ENCODE measurements at places on chromosomes 4 and X. TPM values are rescaled to one million over a fixed set of nuclear protein-coding genes. Genes with fewer than 3 reads are reported as not detected.

GRCh38 chrX:131677655-131678628, 134.1 kb downstream of the OR13H1 start:
- peak; percentile 66 for DNase-seq
- H3K36me3 ChIP-seq, result no peaks in the 10 kb centered on the region
- no peak overlapping the region for H3K4me3 ChIP-seq
- H3K27ac ChIP-seq, result peak overlapping the region; percentile 54
- H3K4me1 ChIP-seq, result peaks cover 3% of the 10 kb centered on the region
- no peaks in the 10 kb centered on the region for H3K27me3 ChIP-seq

Gene CCNG2
- 57.2 TPM for total RNA-seq

DNA sequence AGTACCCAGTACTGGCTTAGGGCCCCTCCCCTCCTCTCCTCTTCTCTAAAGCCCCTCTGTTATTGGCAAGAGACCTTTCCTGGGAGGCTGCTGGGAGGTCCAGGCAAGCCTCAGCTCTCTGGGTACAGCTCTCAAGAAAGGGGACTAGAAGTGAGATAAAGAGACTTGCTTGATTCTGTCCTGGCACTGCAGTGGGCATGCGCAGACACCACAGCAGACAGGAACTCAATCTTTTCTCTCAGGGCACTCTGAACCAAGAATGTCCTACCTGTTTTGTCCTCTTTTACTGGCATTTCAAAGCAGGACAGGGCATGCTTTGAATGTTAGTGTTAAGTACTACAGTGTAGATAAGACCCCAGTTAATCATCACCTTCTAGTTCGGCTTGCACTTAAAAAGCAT, 74.9 kb downstream of the NYX start:
- H3K4me1 ChIP-seq, result peaks cover 35% of the 10 kb centered on the region
- H3K27me3 ChIP-seq, result no peaks in the 10 kb centered on the region
- H3K27ac ChIP-seq, result peak overlapping the region; percentile 87
- no peak for DNase-seq

DNA sequence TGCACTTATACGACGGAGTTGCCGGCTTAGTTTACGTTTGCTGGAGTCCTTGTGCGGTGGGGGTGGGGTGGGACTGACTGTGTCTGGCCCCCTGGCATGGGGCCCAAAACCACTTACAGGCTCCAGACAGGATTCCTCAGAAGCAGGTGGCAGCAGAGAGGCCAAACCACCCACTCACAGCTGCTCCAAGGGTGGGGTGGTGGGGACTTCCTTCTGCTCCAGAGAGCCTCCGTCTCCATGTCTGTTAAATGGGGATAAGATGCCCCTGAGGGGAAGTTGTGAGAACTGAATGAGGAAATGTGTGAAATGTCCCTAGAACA, 36.7 kb downstream of the PSAPL1 start:
- no peak overlapping the region for H3K4me3 ChIP-seq
- no peak for DNase-seq
- peaks cover 43% of the 10 kb centered on the region for H3K4me1 ChIP-seq
- peaks cover 62% of the 10 kb centered on the region for H3K27me3 ChIP-seq
- no peak overlapping the region for H3K27ac ChIP-seq

GRCh38 chr4:114396808-114397207, 201.8 kb upstream of the UGT8 start:
- peaks cover 6% of the 10 kb centered on the region for H3K4me1 ChIP-seq
- H3K36me3 ChIP-seq, result no peaks in the 10 kb centered on the region
- no peaks in the 10 kb centered on the region for H3K27me3 ChIP-seq
- DNase-seq, result no peak
- no peak overlapping the region for H3K27ac ChIP-seq
- H3K4me3 ChIP-seq, result no peak overlapping the region

DNA sequence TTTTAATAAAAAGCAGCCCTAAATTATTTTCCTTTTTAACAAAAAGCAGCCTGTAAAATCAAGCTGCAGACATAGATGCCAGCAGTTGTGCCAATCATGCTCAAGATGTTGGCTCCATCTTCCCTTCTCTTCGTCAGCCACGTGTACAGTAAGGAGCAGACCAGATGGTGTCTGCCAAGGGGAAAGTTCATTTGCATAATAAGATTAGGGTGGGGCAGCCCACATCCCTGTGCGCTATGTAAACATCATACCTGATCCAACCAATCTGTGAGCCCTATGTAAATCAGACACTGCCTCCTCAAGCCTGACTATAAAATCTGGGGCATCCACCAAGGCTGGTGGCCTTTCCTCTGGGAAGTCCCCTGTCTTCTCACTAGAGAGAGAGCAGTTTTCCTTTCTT, 23.1 kb upstream of the C1GALT1C1 start:
- H3K4me3 ChIP-seq, result no peak overlapping the region
- H3K27me3 ChIP-seq, result no peaks in the 10 kb centered on the region
- DNase-seq, result no peak
- H3K27ac ChIP-seq, result no peak overlapping the region
- no peaks in the 10 kb centered on the region for H3K4me1 ChIP-seq

- no peak overlapping the region for H3K27ac ChIP-seq
- no peaks in the 10 kb centered on the region for H3K27me3 ChIP-seq
- no peak overlapping the region for H3K4me3 ChIP-seq
Observed at GRCh38 chr4:29538889-29539646, 1181.1 kb upstream of the PCDH7 start.

GRCh38 chrX:139971394-139971749, 6.1 kb upstream of the CXorf66 start:
- H3K27me3 ChIP-seq, result peaks cover 19% of the 10 kb centered on the region
- H3K36me3 ChIP-seq, result no peaks in the 10 kb centered on the region
- H3K4me1 ChIP-seq, result no peaks in the 10 kb centered on the region
- H3K4me3 ChIP-seq, result no peak overlapping the region

DNA sequence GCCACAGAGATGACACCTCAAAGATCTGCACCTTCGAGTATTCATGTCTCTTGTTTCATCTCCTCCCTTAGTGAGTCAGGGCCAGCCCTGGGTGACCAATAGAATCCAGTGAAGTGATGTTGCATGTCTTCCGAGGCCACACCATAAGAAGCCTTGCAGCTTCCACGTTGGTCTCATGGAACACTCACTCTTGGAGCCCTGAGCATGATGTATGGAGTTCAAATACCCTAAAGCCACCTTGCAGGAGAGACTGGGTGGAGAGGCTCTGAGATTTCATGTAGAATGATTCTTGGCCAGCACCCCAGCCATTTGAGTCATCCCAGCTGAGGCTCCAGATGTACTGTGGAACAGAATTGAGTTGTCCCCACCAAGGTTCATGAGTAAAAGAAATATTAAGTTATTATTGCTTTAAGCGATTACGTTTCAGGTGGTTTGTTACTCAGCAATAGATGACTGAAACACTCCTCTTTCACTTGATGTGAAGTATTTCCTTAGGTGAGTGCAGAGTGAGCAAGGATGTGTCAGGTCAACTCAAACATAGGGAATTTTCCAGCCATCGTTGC, 5.0 kb upstream of the RP2 start:
- H3K4me1 ChIP-seq, result no peaks in the 10 kb centered on the region
- H3K4me3 ChIP-seq, result no peak overlapping the region
- H3K27ac ChIP-seq, result no peak overlapping the region
- H3K36me3 ChIP-seq, result no peaks in the 10 kb centered on the region

GRCh38 chr4:57094832-57095223, 15.4 kb downstream of the IGFBP7 start:
- no peaks in the 10 kb centered on the region for H3K27me3 ChIP-seq
- no peak overlapping the region for H3K4me3 ChIP-seq
- DNase-seq, result no peak
- H3K27ac ChIP-seq, result peak overlapping the region; percentile 21

- H3K4me1 ChIP-seq, result peaks cover 33% of the 10 kb centered on the region
- H3K4me3 ChIP-seq, result peak overlapping the region; percentile 5
- no peak for DNase-seq
- H3K27me3 ChIP-seq, result no peaks in the 10 kb centered on the region
Observed at GRCh38 chr4:149951152-149951900, 126.9 kb upstream of the DCLK2 start.
